AG09309 (cell line): ENCODE measurements at places on chromosomes 3 and 15.

DNA sequence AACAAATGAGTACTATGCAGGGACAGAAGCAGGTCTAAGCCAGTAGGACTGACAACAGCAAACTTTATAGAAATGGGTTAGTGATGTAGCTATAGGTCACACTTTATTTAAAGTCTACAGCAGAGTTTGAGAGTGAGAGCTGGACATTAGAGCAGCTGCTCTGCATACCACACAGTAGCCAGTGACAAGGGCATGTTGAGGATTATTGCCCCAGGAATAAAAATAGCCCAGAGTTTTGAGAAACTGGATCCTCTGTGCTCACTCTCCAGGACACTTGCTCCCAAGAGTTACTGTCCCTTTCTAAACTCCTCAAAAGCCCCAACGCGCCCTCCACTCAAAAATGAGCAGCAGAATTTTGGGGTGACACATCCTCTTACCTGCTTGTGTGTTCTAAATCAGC lies 21.1 kb downstream of the LRTM1 start:
- DNase-seq: no peak

DNA sequence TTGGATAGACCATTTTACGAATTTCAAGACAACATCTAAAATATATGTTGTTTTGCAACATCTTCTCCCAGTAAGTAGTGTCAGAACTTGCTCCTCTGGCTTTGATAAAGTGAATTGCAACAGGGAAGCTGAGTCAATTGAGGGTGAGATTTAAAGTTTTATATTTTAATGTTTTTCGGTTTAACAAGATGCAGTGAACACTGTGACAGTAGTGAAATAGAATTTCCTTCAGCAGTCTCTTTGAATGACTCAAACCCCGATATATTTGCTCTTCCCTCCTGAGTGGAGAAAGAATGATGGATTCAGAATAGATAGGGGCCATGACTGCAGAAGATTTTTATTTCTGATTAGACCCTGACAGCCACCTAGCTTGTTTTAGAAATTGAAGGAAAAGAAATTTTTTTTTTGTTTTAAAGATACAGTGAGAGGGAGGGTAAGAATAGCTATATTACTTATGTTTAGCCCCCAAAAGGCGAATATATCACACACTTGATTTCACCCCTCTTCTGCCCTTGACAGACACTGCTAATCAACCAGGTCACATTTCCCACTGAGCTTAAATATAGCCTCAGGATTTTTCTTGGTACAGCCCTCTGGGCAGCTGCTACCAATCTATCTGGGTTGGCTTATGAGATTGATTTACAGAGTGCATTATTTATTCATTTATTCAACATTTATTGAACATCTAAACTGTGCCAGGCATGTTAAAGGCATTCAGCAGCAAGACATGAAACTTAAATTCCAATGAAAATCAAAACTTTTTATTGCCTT lies 183.3 kb upstream of the ADAMTS9 start:
- no peak for DNase-seq

DNA sequence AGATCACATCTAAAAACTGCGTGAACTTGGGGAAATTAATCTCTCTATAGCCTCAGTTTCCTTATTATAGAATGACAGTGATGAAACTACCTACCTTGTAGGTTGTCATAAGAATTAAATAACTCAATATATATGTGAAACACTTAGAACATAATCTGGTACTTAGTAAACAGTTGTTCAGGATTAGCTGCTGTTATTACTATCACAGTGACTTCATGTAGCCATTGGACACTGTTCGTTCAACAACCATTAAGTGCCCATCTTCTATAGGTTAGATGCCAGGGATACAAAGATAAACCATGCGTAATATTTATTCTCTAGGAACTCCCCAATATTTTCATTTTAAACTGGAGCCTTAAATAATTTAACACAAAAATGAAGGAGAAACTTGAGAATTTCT lies 329.0 kb upstream of the PROK2 start:
- DNase-seq: no peak

DNA sequence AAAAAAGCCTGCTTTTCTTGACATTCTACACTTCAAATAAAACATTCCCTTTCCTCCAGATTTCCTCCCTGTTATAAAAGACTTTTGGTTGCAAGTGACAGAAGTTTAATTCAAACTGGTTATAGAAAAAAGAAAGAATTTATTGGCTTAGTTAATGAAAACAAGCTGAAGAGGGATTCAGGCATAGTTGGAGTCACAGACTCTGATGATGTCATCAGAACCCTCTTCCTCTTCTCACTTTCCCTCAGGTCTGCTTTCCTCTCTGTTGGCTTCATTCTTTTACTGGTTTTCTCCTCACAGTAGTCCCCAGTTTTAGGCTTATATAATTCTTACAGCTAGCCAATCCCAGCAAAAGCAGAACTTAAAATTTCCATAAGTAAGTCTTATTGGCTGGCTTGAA lies 32.0 kb upstream of the MBNL1 start:
- peak; percentile 47 for DNase-seq

DNA sequence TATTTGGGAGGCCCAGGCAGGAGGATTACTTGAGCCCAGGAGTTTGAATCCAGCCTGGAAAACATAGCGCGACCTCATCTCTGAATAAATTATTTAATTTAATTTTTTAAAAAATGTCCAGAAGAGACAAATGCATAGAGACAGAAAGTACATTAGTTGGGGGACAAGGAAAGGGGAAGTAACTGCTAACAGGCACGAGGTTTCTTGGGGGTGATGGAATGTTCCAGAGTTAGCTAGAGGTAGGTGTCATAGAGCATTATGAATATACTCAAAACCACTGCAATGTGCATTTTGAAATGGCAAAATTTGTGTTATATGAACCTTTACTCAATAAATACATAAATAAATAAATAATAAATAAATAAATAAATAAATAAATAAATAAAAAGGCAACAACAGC lies 31.7 kb upstream of the CYP11A1 start:
- no peak for DNase-seq

DNA sequence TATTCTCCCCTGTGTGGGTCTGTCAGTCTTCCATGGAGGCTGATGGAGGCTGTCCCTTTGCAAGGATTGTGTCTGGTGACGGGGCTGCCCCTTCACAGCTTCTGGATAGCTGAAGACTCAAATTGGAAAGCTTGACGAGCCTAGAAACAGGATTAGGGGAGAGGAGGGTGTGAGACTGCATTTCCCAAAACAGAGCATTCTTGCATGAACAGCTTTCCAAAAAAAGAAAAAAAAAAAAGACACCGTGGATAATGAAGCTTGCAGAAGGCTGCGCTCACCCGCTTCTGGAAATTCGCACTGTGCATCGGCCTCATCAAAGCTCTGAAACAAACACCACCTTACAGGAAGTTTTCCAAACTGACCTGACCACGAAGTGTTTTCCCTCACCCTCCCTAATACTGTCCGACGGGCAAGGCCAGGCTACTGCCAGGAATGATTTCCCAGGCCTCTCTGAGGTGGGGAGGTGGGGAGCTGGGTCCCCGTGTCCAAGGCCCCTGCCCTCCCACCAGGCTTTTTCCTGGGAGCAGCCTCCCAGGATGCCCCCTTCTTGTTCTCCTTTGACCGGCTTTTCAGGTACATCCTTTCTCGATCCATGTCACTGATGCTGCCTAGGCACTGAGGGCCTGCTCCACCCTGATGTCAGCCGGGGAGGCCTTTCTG lies 24.9 kb upstream of the MUC4 start:
- DNase-seq: no peak

GRCh38 chr3:159032311-159032710 lies 230.5 kb downstream of the MFSD1 start:
- DNase-seq: no peak

- no peak for DNase-seq
These were observed 135.1 kb upstream of the KLHL25 start for GRCh38 chr15:85929786-85930185.

GRCh38 chr3:133831966-133832801 lies 26.6 kb downstream of the SRPRB start:
- DNase-seq: no peak
